ENCODE measurements at places on chromosomes 1 and 21. TPM values are rescaled to one million over a fixed set of nuclear protein-coding genes. Genes with fewer than 3 reads are reported as not detected.

ADORA1 gene
- total RNA-seq: not detected

ALG14 gene
- 3.9 TPM for total RNA-seq

OR10Z1 gene
- total RNA-seq: not detected

TCHHL1 gene
- total RNA-seq: not detected

ABCG1 gene
- total RNA-seq: 3.5 TPM

SYDE2 gene
- total RNA-seq: 0.84 TPM

C1orf226 gene
- total RNA-seq: not detected

Measured in natural killer cell treated with Interleukin-12 subunit alpha and Interleukin-12 subunit beta and Interleukin-15 and Interleukin-18, amount 100 ng/mL, for 72 hours (primary cell).